ENCODE measurements at places on chromosomes 6 and 20. TPM values are rescaled to one million over a fixed set of nuclear protein-coding genes. Genes with fewer than 3 reads are reported as not detected.

GRCh38 chr6:90860822-90861601, 274.1 kb upstream of the MAP3K7 start:
- no peak for DNase-seq

DNA sequence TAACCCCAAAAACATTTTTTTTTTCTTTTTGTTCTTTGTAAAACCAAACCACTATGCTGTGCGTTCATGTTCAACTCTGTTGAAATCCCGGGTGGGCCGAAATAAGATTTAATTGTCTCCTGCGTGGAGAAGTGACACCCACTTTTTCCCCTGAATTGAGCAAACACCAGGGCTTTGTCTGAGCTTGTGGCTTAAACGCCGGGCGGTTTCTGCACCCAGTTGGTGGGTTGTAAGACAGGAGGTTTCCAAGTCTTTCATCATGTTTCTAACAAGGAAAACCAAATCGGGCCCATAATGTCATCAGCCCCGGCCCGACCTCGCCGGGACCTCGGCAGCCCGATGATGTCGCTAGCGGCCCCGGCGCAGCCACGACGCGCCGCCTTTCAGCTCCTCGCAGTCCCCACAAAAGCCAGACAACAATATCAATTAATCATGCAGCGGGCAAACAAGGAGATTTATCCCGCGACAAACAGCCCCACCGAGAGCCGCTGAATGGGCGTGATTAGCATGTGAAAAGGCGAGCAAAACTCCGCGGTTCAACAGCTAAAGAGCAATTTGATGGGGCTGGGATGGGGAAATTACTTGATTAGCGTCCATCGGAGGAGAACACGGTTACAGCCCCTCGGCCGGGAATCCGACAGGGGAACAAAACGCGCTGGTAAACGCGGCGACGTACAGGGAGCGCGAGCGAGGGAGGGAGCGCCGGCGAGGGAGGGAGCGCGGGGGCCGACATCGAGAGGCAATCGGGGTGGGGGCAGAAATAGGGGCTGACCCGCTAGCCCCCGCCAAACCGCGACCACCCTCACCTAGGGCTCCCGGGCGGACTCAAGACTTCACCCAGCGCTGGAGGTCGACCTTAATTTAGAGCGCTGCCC, 5.3 kb downstream of the LINC00237 start:
- DNase-seq = peak; percentile 15

DNA sequence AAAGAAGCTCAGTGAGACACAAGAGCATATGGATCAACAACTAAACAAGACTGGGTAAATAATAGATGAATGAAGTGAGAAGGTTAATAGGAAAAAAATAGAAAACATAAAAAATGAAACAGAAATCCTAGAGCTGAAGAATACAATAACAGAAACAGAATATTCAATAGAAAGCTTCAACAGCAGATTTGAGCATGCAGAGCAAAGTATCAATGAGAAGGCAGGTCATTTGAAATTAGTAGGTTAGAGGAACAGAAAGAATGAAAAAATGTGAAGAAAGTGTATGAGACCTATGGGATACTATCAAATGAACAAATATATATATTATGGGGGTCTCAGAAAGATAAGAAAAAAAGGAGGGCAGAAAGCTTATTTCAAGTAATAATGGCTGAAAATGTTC, 362.9 kb upstream of the POU3F2 start:
- no peak for DNase-seq

GRCh38 chr20:21315138-21315537, 12.0 kb downstream of the XRN2 start:
- DNase-seq = no peak

SLC32A1 gene
- total RNA-seq = not detected

GRCh38 chr6:43609402-43609801, 19.7 kb downstream of the GTPBP2 start:
- no peak for DNase-seq

DNA sequence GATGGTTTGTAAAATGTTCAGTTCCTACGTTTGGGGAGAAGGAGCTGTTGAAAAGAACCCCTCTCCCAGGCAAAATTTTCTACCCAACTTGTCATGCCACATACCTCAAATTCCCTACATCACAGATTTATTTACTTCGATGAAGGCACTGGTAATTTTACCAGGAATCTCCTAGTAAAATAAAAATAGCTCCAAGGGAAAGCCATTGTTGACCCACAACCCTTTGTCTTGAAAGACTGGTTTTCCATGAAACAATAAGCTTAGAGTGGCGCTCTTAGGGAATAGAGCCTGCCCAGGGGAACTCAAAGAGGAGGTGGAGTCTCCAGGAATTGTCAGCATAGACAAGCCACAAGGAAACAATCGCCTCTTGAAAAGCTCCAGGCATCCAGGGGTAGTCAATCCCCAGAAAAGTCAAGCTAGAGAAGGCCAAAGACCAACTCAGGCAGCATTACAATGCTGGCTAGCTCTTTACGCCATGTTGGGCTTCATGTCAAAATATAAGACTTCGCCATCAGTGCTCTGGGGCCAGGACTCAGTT, 99.2 kb upstream of the RREB1 start:
- DNase-seq = no peak

GRCh38 chr6:112289038-112289566, 34.7 kb upstream of the LAMA4 start:
- no peak for DNase-seq

TFAP2B gene
- under 0.01 TPM for total RNA-seq

GRCh38 chr20:23234311-23235078, 116.1 kb upstream of the NXT1 start:
- no peak for DNase-seq

- DNase-seq = no peak
These were observed 9.5 kb upstream of the MICA start for GRCh38 chr6:31393932-31394331.

DNA sequence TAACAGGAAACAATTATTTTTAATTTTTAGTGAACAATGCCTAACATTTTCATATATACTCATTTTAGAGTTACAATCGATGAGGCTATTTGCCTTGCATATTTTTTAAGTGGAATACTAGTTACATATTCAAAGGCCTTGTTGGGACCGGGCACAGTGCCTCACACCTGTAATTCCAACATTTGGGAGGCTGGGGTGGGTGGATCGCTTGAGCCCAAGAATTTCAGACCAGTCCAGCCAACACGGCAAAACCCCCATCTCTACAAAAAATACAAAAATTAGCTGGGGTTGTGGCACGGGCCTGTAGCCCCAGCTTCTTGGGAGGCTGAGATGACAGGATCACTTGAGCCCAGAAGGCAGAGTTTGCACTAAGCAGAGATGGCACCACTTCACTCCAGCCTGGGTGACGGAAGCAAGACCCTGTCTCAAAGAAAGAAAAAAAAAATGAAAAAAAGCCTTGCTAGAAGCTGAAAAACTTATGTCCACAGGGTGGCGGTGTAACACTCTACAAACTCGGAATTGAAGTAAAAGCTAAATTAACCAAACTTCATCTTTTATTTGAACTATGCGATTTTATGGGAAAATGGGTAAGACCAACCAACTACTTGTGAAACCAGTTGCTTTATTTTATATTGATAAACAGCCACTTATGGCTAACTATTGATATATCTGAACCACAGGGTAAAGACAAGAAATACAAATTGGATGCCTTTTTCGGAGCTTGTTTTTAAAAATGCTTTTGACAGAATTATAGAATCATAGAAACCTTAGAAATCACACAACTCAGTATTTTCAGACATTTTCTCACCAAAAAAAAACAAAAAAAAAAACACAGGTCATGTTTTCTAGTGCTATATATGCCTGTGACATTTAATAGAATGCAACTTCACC, 24.1 kb upstream of the ROS1 start:
- DNase-seq = peak; percentile 87

DNA sequence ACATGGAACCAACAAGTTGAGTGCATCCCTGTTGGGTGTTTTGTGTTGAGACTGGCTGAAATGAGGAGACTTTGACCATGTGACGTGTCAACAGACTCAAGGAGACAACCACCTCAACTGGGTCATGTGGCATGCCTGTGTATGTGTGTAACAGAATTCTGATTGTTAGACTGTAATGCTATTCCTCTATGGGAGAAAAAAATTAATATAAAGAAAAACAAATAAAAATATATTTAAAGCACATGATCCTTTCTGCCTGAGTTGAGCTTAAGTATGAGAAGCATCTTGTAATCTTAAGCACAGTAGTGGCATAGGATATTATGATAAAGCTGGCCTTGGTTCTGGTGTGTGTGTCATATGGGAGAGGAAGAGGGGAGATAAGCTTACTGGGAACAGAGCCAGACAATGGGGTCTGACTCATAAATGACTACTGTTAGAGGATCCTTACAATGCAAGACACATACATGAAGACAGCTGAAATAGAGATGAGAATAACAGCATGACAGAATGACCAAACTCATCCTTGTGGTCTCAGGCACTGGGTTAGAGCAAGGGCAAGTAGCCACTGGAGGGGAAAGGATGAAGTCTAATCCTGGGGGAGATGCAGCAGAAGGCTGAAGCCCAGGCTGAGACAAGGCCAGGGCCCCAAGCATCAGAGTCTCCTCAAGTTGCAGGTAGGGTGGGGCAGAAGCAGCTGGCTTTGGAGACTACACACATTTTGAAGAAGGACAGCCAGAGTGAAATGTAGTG, 9.2 kb downstream of the TP53INP2 start:
- DNase-seq = peak; percentile 96

PRICKLE4 gene
- total RNA-seq = 6.9 TPM

DNA sequence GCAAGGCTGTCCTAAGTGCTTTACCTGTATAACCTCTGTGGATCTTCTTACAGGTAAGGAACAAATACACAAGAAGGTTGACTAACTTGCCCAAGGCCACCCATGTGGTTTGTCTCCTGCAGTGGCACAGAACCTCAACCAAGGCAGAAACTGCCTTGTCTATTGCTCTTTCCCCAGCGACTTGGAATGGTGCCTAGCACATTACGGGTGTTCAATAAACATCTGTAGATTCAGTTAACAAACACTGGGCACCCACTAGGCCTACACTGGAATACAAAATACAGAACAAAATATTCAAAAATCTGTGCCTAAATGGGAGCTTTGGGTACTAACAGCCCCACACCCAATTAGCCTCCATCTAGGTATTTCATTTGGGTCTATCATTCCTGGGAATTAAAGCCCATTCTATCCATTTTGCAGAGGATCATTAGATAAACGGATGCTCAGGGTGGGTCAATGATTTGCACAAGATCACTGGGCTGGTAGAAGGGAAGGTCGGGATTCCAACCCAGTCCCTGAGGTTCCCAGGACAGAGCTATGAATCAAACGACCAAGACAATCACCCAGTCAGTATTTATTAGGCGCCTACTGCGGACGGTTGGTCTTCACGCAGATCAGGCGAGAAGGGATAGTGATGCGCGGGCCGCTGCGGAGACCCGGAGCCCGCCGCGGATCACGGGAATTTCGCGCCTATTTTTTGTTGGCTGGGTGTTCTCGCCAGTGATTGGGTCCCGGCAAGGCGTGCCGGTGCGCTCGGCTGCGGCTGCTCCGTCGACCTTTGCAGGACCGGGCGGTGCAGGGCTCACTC, at the start of gene STK35:
Gene STK35 (plus strand): TSS at position 771 of the 808 bp plus-strand sequence. CDS start 55 bp downstream, outside the sequence.
- no peak for DNase-seq

DNA sequence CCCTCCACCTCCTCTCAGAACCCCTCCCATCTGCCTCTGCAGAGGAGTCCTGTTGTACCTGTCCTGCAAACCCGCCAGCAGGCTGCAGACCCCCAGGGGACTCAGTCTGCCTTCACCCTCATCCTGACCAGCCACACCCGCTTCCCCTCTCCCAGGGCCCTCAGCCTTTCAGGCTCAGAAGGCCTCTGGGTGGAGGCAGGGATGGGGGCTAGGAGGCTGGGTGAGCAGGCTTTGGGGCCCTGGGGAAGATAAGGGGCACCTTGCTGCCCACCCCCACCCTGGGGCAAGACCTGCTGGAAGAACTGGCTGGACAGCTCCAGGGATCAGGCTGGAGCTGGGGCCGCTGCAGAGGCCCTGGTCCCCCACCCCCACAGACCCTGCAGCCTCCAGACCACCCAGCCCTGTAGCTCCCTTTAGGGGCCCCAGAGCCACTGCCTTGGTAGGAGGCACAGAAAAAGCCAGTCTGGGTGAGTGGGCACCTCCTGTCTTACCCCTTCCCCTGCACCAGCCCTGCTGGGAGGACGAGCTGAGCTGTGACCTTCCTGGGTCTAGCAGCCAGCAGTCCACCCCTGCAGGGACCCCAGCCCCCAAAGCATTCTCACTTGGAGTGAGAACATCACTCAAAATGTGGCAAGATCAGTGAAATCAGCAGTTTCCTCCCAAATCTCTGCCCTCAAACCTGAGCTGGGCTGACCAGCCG, 5.2 kb downstream of the TEAD3 start:
- no peak for DNase-seq

DNA sequence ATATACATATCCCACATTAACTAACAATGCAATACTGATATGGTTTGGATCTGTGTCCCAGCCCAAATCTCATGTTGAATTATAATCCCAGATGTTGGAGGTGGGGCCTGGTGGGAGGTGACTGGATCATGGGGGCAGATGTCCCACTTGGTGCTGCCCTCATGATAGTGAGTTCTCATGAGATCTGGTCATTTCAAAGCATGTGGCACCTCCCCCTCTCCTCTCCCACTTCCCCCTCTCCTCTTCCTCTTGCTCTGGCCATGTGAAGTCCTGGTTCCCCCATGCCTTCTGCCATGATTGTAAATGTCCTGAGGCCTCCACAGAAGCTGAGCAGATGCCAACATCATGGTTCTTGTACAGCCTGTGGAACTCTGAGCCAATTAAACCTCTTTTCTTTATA, 71.2 kb downstream of the FYN start:
- DNase-seq = no peak

- no peak for DNase-seq
These were observed 530.7 kb upstream of the MAP3K7 start for GRCh38 chr6:91117550-91117949.

DNA sequence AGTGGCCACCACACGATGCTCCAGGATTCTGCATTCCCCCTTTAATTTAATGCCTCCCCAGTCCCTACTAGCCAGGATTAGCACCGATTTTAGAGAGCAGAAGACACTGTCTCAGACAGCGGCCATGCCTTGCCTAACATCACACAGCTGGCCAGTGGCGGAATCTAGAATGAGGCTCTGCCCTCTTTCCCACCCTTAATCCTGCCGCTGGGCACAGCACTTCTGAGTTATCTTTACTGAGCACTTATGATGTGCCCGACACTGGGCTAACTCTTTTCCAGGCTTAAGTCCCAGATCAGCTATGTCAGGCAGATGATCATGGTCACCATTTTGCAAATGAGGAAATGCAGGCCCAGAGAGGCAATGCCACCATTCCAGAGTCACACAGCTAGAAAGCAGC, 5.6 kb upstream of the BPIFA2 start:
- no peak for DNase-seq

GRCh38 chr6:113055061-113055460, 707.9 kb downstream of the RFPL4B start:
- DNase-seq = no peak

SYS1 gene
- 26.2 TPM for total RNA-seq

DNA sequence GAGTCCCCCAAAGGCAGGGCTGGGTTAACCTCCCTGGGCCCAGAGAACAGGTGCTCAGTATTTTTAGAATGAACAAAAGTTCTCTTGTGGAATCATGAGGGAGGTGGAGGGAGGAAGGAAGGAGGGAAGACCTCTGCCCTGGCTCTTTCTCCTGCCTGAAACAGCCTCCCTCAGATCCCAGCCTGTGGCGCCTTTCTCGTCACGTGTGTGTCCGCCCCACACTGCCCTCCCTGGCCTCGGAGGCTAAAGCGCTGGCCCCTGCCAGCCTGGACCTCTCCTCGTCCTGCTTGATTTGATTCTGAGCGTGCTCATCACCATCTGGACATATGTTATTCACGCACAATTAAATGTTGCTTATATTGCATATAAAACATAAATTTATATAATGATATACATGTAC, 40.9 kb downstream of the PHACTR3 start:
- DNase-seq = no peak

All from dermis blood vessel endothelial cell (primary cell).